ENCODE measurements at places on chromosomes 4 and X.
A peak's percentile ranks its signal among the peaks of the same experiment; 100 is the strongest.

DNA sequence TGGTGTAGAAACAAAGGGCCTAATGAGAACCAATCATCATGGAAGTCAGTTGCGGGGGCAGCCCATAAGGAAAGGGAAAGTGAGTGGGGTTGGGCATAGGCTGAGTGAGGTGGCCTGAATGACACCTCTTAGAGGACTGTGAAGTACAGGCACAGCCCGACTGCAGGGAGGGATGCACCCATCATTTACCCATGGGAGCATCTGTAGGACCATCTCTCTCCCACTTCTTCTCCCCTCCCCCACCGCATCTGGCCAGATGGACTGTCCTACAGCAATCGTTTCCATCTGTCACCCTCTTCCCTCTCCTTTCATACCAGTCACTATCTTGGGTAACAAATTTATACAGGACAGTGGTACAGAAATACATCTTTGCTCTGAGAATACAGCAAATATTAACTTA, 4.2 kb downstream of the STBD1 start:
- DNase-seq: no peak

- no peak for DNase-seq
These were observed 9.3 kb downstream of the CETN2 start for GRCh38 chrX:152821145-152821765.

- DNase-seq: no peak
These were observed 1.3 kb downstream of the PQBP1 start for GRCh38 chrX:48899078-48899410.

DNA sequence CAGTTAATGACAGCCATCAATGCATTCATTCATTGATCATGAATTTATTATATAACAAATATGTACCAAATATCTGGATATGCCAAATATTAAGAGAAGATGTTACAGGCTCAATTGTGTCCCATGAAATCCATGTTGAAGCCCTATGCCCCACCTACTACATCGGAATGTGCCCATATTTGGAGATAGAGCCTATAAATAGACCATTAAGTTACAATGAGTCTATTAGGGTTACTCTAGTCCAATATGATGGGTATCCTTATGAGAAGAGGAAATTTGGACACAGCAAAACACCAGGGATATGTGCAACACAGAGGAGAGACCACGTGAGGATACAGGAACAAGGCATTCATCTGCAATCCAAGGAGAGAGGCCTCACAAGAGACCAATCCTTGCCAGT, 634.5 kb downstream of the DMD start:
- no peak for DNase-seq

DNA sequence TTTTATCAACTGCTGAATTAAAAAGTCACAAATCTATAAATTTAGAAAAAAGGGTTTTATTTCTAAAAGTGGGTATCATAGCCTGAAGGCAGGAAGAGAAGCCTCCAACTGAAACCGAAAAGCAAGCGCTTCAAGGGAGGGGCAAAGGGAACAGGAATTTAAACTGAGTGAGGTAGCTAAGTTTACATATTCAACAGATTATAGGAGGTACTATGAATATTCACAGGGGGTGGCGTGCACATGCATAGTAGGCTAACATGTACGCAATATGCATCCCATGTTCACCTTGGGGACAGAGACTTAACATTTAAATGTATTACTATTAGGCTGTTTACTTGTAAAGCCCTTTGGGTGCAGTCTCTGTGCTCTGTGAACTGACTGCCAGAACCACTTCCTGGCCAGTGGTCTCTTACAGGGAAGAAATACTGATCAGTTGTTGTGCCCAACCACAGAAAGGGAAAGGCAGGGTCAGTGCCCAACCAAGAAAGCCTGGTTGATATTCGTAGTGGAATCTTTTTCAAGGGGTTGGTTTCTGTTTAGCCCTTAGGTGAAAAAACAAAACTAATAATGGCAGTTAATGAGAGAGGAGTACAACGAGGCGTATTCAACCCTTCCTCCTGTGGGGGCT, 168.7 kb upstream of the GALNTL6 start:
- no peak for DNase-seq

DNA sequence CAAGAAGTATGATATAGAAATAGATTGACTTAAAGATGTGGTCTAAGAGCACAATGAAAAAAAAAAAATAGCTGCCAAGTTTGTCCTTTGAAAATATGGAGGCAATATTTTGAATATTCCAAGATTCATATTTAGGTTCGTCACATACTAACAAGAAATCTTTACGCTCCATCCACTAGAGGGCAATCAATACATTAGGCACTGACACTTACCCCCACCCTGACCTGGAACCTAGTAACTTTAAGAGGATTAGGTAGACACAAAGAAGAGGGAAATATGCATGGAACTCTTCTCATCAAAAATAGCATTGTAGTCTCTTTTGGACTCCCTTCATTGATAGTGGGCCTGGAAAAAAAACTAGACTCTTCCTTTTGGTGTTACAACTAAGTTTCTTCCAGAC, 1108.1 kb downstream of the PCDH19 start:
- DNase-seq: no peak

DNA sequence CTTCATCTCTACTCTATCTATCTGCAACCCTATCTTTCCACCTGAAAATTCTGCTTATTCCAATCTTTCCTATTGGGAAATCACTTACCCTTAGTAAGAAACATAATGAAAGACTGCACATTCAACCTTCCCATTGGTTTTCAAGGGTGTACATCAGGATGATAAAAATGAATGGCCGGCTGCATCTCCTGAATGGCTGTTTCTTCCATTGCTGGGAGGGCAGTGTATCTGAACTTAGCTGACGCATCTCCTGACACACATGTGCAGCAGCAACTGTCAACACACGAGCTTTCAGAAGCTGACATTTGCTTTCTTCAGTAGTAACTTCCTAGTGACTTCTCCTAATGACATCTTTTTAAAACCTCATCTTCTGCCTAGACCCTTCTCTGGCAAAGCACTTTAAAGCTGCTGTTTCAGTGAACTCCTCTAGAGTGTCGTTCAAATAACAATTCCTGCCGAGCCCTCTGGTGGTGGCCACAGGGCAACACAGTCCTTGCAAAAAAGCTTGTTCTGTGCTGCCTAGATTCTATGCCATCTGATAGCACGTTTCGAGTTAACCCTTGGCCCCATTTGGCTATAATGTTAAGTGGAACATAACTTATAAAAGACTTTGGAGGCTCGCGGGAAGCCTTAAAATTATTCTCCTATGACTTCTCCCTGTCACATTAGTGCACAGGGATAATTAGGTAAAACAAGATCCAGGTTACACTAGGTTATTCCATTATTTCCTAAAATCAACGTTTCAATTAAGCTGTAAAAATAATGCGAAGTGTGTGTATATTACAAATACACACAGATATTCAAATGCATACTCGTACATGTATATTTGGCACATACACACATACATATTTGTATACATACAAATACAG, 2340.7 kb downstream of the PCDH7 start:
- DNase-seq: no peak

DNA sequence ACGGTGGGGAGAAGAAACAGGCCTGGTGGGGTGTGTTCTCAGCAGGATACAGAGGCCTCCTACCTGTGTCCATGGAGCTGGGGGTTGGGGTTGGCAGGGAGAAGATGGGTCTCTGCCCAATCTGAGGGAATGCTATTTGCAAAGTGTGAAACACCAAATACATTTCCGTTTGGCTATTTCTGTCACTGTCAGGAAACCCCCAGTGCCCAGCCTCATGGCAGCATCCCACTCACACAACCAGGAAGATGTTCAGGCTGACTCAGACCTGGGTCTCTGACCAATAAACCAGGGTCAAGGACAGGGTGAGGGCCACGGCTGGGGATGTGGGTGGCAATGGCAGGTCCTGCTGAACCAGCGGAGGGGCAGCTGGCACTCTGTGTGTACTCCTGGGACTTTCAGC, 41.3 kb downstream of the BCOR start:
- DNase-seq: no peak

DNA sequence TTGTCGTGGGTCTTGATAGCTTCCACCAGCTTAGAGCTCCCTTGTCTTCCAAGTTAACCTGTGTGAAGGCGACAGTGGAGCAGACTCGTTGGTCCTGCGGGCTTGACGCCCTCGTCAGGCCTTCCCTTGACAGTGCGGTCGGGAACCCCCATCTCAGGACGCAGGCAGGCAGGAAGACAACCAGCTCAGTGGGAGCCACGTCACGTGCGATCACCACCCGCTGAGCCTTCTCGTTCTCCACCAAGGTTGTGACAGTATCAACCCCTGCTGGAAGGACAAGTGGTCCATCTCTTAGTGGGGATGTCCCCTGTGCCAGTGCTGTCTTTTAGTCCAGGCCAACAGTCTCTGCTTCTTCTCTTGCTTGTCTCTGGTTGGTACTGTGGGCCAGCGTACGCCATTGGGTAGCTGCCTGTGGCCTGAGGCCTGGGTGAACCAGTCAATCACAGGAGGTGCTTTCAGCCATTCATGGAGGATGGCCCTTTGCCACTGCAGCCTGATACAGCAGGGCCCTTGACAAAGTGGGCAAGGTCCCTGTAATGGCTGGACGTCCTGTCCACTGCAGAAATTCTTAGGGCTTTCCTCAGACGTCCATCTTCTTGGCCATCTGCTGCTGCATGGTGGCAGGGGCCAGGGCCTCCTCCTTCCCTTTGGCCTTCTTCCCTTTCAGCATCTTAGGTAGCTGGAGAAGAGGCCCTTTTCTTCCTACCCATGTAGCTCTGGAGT, 31.4 kb downstream of the RGS12 start:
- no peak for DNase-seq

DNA sequence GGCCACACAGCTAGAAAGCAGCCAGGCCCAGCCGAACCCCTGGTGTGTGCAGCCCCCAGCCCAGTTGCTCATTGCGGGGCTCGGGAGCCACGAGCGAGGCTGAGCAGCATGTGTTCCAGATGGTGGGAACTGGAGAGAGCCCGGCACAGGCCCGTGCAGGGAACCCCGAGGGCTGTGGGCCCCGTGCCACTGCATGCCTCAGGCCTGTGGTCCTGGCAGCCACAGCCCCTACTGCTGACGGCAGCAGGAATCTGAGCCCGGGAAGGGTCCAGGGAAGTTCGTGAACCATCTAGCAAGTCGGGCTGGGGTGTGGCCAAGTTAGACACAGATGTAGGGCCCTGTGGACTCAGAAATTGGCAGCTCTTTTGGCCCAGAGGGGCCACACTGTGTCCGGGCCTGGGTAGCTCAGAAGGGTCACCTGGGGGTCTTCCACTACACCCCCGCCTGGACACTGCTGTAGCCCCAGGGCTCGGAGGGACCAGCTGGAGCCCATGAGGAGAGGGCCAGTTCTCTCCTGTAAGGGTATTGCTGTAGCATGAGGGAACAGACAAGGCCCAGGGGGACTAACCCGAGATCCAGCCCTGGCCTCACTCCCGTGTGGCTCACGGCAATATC, 12.1 kb downstream of the HTRA3 start:
- peak; percentile 86 for DNase-seq

DNA sequence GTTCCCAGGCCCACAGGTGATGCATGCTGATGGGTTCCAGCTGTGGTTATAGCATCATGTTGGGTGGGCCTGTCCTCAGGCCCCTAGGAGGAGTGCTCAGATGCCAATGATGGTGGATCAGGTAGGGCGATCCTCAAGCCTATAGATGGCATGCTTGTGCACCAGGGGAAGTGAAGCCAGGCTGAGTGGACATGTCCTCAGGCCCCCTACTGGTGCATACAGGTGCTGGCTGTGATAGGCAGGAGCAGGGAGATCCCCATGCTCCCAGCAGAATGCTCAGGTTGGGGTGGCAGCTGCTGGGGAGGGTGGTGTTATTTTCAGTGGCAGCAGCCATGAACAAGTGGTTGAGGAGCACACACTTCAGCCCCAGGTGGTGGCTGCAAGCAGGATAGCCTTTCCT, 96.0 kb downstream of the SMARCA1 start:
- no peak for DNase-seq

DNA sequence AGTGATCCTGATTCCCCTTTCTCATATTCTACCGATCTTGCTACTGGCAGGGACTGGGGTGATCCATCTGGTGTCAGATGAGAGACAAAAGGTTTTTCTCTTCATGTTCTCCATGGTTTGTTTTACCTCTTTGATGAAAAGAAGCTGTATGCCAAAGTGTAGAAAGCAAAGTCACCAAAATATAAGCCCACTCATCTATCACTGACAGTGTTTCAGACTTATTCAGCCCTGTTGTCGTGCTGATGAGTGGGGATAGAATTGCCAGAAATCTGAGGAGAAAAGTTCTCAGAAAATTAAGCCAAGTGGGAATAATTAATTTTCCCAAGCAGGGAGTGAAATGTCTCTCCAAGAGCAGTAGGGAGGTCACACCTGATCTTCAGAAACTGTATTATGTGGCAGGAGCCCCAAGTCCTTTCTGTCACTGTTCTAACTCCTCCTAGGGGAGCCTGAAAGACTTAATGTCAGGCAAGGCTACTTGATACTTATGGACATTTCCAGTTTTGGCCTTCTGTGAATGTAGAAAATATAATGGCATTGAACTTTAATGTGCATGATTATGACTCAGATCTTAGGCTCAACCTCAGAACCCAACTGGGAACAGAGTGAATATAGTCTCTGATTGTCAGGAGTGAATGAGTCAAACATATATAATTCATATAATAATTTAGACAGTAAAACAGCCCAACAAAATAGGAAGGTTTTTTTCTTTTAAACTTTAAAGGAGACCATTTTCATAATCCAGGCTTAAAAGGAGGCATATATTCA, 298.1 kb downstream of the ANKRD50 start:
- no peak for DNase-seq

GRCh38 chr4:183356173-183356830, 34.1 kb upstream of the CLDN24 start:
- no peak for DNase-seq

DNA sequence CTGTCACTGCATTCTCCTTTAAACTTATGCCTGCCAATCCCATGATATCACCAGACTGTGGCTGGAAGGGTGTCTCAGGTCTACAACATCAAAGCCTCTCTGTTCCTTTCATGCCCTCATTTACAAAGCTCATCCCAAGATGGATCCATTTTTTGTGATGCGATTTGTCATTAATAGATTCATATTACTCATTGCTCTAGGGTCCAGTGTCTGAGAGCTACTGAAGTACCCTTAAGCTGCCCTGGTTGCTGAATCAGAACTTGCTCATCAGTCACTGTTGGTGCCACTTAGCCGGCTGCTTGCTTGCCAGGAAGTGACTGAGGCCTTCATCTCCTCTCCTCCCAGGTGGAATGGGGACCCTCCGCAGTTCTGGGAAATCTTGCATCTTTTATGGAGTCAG, 395.5 kb upstream of the BOD1L1 start:
- no peak for DNase-seq

DNA sequence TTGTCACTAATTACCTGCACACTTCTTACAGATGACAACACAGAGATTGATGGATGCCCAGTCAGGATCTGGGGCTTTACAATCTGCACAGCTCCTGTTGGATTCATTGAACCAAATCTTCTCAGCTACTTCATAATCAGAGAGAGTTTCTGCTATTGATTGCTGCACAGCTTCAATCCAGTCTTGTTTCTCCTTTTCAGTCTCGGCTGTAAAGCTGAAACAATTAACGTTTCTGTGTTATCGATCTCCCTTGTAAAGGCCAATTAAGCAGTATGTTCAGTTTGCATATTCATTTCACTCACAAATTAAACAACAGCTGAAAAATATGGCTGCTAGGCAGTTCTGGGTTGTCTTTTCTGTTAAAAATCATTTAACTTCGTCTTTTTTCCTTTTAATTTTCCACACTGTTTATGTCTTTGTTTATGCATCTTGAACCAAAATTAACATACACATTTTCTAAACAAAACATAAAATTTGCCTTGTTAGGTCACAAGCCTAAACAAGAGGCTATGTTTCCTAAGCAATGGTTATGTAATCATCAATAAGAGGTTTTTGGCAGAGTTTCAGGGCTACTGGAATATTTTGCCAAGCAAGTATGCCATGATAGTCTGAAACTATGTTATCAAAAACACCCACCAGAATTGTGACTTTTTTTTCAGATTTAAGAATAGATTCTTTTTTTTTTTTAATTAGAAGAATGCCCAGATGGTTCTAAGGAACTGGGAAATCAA, 79.2 kb downstream of the ARAP2 start:
- DNase-seq: no peak
